ENCODE measurements at places on chromosomes 16 and 17.

- DNase-seq, result no peak
Observed at GRCh38 chr16:49852279-49852678, 3.6 kb downstream of the ZNF423 start.

DNA sequence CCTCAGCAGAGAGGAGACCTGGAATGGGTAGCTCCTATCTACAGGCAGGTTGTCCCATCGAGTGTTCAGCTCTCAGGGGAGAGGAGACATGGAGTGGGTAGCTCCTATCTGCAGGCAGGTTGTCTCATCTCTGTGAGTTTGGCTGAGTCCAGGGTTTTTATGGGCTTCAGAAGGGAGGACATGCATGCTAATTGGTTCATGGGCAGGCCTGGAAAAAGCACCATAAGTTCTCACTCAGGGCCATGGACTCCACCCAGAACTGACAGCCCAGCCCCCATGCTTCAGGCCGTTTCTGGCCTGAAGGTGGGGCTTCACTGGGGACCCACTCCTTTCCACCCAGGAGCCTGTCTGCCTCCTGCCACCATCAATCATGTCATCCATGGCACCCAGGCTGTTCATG is 84.0 kb downstream of the CYB561 start:
- no peak for DNase-seq

DNA sequence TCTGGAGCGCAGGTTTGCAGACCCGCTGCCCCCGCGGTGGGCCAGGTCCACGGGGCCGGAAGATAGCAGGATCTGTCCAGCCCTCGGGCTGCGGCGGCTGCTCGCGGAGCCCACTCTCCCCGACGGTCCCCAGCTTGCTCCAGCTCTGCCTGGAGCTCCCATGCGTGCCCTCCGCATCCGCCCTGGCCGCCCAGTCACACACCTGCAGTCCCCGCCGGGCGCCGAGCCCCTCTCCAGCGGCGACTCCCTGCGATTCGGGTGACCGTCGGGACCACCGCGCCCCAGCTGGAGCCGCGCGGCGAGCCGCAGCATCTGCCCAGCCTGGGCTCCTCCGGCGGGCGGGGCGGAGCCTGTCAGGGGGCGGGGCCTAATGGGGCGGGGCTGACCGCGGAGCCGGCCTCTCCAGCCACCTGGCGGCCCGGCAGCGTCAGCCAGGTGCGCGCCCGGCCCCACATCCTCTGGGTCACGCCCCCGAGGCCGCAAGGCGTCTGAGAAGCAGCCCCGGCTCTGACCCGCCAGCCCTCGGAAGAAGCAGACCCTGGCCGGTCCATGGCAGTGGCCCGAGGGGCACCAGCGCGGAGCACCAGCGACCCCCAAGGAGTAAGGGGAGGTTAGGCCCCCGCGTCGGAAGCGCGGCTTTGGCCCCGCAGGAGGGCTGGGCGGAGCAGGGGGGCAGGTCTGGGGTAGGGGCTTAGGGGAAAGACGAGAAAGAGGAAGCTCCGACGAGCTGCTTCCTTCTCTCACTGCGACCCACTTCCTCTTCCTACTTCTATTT is at the start of gene PIK3R5:
PIK3R5 (minus strand) TSS at position 314 of the 775 bp plus-strand sequence. CDS start 54,213 bp downstream, outside the sequence.
- DNase-seq, result peak; percentile 59

GRCh38 chr17:76270127-76270592 is 5.0 kb downstream of the UBALD2 start:
- no peak for DNase-seq

GRCh38 chr17:65013613-65014391 is 42.7 kb downstream of the GNA13 start:
- no peak for DNase-seq

- no peak for DNase-seq
Observed at GRCh38 chr17:1375615-1376014, 24.4 kb downstream of the YWHAE start.

GRCh38 chr16:54813778-54814177 is 116.9 kb upstream of the IRX5 start:
- no peak for DNase-seq

- no peak for DNase-seq
Observed at GRCh38 chr17:8887834-8888703, 20.6 kb upstream of the PIK3R6 start.

GRCh38 chr16:88357317-88358022 is 25.3 kb upstream of the ZNF469 start:
- DNase-seq, result no peak

DNA sequence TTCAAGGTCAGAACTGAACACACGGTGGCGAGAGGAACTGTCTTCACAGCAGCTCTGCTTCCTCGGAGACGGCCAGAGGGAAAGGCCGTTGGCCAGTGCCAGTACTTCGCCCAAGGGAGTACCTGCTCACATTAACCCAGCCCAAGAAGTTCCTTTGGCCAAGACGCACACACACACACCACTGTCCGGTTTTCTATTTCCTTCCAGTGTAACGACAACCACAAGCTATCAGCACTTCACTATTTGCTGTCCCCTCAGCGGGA is 744 bp upstream of the GGNBP2 start:
- DNase-seq, result no peak

DNA sequence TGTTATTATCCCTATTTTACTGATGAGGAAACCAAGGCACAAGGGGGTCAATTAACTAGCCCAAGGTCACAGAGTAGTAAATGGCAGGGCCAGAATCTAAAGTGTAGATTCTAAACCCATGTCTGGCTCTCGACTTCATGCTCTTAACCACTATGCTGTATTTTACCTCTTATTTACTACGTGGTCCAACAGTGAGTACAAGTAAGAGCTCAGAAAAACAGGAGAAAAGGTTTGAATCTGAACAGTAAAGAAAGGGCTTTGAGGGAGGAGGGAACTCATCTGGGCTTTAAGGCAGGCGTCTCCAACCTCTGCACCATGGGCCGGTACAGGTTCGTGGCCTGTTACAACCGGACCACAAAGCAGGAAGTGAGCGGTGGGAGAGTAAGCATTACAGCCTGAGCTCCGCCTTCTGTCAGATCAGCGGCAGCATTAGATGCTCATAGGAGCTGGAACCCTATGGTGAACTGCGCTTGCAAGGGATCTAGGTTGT is 62.9 kb downstream of the SMURF2 start:
- no peak for DNase-seq

GRCh38 chr16:66127459-66128370 is 238.8 kb upstream of the CDH5 start:
- DNase-seq, result no peak

GRCh38 chr17:62876063-62876462 is 67.9 kb upstream of the MARCHF10 start:
- DNase-seq, result no peak

DNA sequence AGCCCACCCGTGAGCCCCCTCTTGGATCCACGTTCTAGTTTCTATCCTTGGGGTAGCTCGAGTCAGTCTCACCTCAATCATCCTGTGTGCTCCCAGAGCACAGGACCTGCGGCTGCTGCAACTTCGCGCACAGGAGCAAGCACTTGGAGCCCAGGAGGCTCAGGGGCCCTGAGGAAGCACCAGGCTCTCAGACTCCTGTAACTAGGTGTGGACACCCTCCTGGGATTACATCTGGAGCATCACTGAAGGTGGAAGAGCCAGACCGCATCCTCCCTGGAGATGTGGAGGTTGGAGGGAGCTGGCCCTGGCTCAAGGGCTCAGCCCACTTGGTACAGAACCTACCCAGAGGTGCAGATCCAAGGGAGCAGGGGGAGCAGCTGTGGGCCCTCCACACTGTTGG is 2.7 kb downstream of the HBQ1 start:
- no peak for DNase-seq

- no peak for DNase-seq
Observed at GRCh38 chr17:1229349-1229899, 40.8 kb upstream of the BHLHA9 start.

DNA sequence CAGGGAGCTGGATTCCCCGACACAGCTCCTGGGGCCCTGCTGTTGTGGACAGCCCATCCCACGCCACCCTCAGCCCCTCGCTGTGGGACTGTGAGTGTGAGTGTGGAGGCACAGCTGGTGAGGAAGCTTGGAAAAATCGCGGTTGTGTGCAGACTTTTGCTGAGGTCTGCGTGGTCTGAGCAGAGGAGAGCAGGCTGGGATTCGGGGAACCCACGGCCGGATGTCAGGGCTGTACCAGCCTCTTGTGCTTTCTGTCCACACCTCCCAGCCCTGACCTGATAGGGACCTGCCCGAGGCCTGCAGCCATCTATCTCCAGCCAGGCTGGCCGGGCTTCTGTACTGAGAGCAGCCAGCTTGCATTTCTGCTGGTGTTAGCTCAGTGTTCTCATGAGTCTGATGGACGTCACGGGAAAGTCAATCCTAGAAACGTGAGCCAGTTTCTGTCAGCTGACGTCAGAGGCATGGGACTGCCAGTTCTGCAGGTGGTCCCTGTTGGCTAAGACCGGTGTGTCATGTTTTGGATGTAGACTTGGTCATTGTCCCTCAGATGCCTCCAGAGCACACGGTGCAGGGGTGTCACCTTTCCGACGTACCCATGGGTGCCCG is 72.8 kb upstream of the ZNF750 start:
- peak; percentile 13 for DNase-seq

DNA sequence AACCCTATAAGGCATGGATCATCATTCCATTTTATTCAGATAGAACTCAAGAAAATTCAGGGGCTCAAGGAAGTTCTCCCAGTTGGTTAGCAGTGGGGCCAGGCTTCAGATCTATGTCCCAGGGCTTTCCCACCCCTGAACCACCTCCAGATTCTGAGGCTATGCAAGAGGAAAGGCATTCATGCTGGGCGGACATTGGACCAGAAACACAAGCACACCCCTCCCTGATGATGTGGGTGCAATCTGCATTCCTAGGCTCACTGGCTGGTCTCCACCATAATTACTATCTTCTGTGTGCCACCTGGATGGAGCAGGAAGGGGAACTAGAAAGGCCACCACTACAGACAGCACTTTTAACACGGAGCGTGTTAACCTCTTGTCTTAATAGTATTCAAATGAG is 63.2 kb upstream of the ASIC2 start:
- no peak for DNase-seq

GRCh38 chr16:58197314-58198012 is 443 bp downstream of the CSNK2A2 start:
- DNase-seq, result no peak

DNA sequence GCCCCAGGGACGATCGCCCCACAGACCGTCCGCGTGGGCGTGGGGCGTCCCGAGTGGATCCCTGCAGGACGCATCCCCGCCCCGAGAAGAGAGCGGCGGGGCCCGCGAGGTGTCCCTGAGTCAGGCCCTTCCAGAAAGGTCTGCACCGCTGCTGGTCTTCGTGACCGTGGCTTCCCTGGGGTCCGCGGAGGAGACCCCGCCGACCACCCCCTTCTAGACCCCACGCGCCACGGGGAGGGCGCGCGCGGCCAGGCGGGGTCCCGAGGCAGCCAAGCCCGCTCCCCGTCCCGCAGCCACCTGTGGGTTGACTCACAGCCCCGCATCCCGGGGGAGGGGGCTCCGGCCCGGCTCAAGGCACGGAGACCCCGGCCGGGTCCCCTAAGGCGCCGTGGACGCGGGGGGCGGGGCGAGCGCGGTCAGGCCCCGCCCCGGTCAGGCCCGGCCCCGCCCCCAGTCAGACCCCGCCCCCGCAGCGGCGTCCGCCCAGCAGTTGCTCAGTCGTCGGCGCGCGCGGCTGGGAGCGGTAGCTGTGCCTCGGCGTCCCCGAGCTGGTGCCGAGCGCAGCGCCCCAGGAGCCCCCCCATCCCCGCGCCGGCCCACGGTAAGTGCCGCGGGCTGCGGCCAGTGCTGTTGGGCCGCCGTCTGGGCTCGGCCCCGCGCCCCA is at the start of gene BAIAP3:
BAIAP3 (plus strand) TSS at position 497 of the 664 bp plus-strand sequence. CDS start 4,905 bp downstream, outside the sequence.
- no peak for DNase-seq

DNA sequence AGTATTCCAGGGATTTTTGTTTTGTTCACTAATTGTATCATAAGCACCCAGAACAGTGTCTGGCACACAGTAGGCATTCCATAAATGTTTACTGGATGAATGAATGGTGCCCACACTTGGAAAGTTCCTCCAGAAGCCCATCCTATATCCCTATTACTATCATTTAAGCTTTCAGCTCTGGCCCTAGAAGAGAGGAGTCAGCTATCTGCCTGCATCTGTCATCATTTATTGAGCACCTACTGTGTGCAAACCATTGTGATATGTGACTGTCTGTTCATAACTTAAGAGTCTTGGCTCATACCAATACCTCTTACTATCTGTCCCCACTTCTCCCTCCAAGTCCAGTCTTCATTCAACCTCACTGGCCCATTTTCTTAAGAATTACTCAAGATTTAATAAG is 20.1 kb upstream of the SP6 start:
- no peak for DNase-seq

GRCh38 chr17:82300707-82301270 is 16.6 kb downstream of the CD7 start:
- DNase-seq, result no peak

- no peak for DNase-seq
Observed at GRCh38 chr16:24848065-24848464, 2.3 kb downstream of the SLC5A11 start.

GRCh38 chr17:59684967-59685366 is 22.3 kb downstream of the PTRH2 start:
- no peak for DNase-seq

GRCh38 chr17:34254651-34255380 is at the start of gene CCL2:
Gene CCL2, plus strand, starts transcription at chr17:34255285. Its CDS starts 65 bp downstream, at chr17:34255350.
- DNase-seq, result peak; percentile 49

DNA sequence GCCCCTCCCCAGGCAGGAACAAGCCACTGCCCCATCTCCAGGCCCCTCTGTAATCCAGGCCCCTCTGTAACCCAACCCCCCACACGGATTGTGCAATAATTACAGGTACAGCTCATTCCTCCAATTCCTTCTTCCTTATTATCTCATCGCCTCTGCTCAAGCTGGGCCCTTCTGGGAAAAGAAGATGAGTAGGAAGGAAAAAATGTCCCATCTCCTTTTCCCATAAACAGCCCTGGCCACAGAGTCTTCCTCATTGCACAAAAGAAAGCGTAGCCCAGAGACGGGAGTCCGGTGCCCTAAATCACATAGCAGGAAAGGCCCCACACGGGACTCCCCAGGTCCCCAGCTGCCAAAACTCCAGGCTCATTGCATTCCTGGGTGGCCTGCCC is 3.6 kb upstream of the LITAFD start:
- DNase-seq, result no peak

DNA sequence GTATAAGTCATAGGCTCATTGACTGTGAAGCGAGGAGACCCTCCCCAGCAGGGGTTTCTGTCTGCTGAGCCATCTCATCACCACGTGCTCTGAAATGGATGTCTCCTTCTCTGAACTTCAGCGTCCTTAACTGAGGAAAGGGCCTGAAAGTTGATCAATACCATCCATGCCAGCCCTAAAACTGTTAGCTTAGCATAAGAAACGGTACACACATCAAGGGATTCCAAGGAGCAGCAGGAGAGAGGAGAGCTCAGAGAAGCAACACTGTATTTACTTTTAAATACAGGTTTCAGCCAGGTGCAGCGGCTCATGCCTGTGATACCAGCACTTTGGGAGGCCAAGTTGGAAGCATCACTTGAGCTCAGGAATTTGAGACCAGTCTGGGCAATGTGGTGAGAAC is 248.9 kb upstream of the TNRC6C start:
- no peak for DNase-seq

GRCh38 chr17:40178021-40178601 is 841 bp downstream of the RAPGEFL1 start:
- DNase-seq, result peak; percentile 15

- no peak for DNase-seq
Observed at GRCh38 chr17:80971704-80972304, 19.8 kb upstream of the CHMP6 start.

- DNase-seq, result no peak
Observed at GRCh38 chr16:56715126-56715525, 14.8 kb upstream of the NUP93 start.

- no peak for DNase-seq
Observed at GRCh38 chr17:48757524-48757961, 29.0 kb upstream of the HOXB13 start.

All from C1 segment of cervical spinal cord (tissue), 14 donors.